ENCODE measurements at places on chromosomes 7 and 10.

DNA sequence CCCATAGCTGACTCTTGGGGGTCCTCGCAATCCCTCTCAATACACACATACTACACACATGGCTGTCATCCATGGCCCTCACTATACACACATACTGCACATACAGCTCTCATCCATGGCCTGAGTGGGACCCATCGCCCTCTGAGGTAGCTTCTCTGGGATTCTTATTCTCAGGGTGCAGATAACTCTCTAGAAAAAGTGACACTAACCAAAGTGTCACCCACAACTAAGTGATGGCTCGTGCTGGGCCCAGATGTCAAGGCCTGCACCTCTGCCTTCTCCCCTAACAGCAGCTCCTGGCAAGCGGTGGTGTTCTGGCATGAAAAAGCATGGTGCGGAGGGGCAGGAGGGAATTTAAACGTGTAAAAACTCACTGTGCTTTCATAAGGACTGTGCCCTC, 62.7 kb upstream of the ZPBP start:
- no peak for DNase-seq

- DNase-seq: no peak
These were observed 168.1 kb downstream of the PRKG1 start for GRCh38 chr10:51242393-51242792.

- DNase-seq: no peak
These were observed 37.6 kb downstream of the SORCS3 start for GRCh38 chr10:104678658-104679057.

- DNase-seq: no peak
These were observed 59.1 kb upstream of the PPP2R2D start for GRCh38 chr10:131841661-131842139.

DNA sequence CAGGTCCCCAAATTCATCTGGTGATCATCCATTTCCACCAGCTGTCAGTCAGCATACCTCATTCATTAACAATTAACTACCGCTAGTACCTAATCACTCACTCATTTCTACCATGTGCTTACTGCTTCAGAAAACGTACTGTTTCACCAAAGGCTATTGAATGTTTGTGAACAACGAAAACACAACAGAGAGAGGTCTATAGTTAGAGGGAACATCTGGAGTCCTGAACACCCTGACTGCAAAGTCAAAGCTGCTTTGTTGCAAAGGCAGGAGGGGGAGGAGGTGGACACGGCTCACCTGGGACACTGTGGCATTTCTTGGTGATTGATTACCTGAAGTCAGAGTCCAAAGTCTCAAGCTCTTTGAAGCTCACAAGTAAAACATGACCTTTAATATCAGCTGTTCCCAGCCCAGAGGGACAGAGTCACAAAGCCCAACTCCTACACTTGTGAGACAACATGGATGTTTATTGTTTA, 342.3 kb upstream of the ADARB2 start:
- DNase-seq: no peak

- DNase-seq: no peak
These were observed 133.4 kb upstream of the ANKRD1 start for GRCh38 chr10:91054325-91054724.

DNA sequence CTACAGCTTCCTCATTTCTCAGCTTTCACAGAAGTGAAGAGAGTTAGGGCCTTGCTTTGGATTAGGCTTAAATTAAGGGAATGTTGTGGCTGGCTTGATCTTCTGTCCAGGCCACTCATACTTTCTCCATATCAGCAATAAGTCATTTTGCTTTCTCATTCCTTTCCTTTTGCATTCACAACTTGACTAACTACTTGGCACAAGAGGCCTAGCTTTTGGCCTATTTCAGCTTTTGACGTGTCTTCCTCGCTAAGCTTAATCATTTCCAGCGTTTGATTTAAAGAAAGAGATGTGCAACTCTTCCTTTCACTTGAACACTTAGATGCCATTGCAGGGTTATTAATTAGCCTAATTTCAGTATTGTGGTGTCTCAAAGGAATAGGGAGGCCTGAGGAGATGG, 712.0 kb downstream of the INHBA start:
- no peak for DNase-seq

GRCh38 chr10:116719804-116720203, 22.6 kb downstream of the HSPA12A start:
- DNase-seq: no peak

DNA sequence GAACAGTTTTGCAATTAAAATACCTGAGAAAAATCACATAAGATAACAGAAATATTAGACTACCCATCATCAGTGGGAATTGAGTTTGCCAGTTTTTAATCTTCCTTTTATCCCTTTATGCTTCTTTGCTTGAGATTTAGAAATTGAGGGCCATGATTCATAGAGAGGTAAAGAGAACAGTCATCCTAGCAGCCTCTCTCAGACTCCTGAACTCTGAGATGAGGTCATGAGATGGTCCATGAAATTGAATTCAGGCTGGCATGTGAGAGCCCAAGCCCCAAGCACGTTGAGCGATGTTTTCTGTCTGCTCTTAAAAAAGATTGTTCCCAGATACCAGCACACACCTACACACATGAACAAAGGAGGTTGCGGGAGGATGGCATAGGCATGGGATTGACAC, 91.1 kb downstream of the CREB5 start:
- no peak for DNase-seq

- DNase-seq: no peak
These were observed 34.9 kb downstream of the PCGF6 start for GRCh38 chr10:103316087-103316486.

GRCh38 chr7:32892521-32893206, 1.1 kb upstream of the KBTBD2 start:
- DNase-seq: peak; percentile 76

GRCh38 chr10:62577666-62578291, 203.6 kb downstream of the ZNF365 start:
- DNase-seq: no peak

- no peak for DNase-seq
These were observed 30.5 kb downstream of the ABCB1 start for GRCh38 chr7:87570178-87570577.

DNA sequence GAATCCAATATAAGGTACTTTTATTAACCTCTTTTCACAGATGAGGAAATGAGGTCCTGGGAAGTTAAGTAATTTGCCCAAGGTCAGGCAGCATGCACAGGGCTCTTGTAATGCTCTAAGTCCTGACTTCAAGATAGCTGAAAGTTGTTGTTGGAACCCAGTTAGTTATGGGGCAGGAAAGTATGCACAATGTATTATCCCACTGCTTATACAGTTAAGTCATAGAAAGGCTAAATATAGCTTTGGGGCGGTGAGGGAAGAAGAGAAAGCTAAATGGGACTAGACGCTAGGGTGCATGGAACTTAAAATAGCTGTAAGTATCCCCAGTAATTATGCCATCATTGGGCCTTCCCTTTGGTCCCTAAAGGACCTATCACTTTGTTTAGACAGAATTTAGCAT, 9.2 kb downstream of the GLCCI1 start:
- DNase-seq: no peak

GRCh38 chr7:55336540-55336939, 28.6 kb upstream of the LANCL2 start:
- DNase-seq: no peak

- no peak for DNase-seq
These were observed 369.7 kb upstream of the NPVF start for GRCh38 chr7:25597946-25598345.

DNA sequence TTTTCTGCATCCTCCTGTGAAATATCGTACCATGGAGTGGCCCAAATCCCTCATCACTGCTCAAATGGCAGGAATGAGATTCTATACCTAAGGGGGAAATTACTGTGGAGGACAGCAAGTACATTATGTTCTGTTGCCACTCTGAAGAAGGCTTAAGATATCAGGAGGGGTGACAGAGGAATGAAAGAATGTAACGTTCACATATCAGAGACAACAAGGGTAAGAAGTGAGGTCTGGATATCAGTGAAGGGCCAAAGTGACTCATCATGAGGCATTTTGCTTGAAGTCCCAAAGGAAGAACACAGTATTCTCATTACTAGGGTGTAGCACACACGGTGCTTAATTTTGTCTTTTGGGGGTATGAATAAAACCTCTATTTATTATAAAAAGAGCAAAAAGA, 71.5 kb upstream of the SLC13A1 start:
- no peak for DNase-seq

- DNase-seq: no peak
These were observed 51.9 kb upstream of the TM9SF3 start for GRCh38 chr10:96638696-96639095.

DNA sequence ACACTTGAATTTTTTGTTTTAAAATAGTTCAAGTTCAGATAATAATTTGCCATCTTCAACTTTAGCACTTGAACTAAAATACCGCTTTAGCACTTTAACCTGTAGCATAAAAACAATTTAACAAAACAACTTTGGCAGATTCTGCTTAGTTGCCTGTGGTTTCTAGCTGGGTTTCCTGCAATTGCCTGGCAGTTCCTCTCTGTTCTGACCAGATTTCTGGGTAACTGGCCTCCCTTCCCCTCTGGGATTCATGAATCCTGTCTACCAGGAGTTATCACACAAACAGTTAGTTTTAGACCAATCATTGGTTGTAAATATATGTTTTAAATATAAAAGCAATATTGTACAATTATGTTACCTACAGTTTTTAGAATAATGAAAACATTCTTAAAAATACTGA, 89.8 kb upstream of the HDAC9 start:
- DNase-seq: no peak

DNA sequence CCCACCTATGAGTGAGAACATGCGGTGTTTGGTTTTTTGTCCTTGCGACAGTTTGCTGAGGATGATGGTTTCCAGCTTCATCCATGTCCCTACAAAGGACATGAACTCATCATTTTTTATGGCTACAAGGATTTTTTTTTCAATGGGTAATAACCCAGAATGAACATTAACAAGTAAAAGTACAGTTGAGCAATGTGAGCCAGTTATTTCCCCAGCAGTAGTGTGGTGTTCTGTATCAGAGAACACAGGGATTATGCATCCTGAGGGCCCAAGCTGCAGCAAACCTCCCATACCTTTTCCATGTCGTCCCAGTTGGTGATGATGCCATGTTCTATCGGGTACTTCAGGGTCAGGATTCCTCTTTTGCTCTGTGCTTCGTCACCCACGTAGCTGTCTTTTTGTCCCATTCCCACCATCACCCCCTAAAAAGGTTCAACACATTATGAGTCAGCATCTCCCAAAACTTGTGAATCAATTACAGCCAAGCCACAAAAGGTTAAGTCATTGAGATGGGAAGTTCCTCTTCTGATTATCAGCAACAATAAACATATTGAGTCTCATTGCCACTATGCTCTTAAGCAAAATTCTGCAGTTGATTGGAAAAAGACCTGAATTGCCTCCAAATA, 5.5 kb downstream of the ACTA2 start:
- no peak for DNase-seq

GRCh38 chr7:76316984-76317781, 14.7 kb downstream of the HSPB1 start:
- no peak for DNase-seq

- no peak for DNase-seq
These were observed 117.3 kb downstream of the PRPF18 start for GRCh38 chr10:13703997-13704536.

DNA sequence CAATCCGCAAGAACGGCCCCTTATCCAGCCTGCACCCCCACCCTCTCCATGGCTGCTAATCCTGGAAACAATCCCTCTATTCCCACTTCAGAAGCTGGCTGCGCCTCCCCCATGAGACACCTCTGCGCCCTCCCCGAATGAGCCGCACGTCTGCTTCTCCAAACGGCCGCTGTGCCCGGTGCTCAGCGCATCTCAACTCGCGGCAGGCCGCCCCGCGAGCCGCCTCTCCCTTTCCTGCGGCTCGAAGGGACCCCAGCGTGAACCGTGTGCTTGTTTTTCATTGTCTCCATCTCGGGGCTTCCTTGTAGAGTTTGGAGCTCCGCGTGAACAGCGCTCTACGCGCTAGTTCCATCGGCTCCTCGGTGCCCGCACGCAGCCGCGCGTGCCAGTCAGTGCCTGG, 20.8 kb upstream of the FXYD4 start:
- DNase-seq: no peak

DNA sequence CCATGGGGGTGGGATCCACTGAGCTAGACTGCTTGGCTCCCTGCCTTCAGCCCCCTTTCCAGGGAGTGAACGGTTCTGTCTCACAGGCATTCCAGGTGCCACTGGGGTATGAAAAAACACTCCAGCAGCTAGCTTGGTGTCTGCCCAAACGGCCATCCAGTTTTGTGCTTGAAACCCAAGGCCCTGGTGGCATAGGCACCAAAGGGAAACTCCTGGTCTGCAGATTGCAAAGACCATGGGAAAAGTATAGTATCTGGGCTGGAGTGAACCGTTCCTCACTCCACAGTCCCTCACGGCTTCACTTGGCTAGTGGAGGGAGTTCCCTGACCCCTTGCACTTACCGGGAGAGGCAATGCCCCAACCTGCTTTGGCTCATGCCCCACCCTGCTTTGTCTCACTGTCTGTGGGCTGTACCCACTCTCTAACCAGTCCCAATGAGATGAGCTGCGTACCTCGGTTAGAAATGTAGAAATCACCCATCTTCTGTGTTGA, 62.7 kb downstream of the PPP1R9A start:
- no peak for DNase-seq

DNA sequence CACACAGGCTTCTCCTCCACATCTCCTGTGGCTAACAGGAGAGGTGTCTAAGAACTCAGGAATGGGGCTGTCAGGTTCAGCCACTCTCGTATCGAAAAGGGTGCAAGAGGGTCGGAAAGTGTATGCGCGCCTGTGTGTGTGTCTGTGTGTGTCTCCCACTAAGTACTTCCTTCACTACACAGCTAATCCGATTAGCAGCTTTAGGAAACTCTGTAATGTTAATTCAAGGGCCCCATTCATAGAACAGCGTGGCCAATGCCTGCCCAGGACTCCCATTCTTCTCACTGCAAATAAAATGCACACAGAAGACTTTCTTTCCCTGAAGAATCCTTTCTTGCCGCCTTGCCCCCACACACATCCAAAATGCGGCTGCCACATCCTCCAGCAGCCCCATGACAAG, 39.9 kb downstream of the TLL2 start:
- no peak for DNase-seq

DNA sequence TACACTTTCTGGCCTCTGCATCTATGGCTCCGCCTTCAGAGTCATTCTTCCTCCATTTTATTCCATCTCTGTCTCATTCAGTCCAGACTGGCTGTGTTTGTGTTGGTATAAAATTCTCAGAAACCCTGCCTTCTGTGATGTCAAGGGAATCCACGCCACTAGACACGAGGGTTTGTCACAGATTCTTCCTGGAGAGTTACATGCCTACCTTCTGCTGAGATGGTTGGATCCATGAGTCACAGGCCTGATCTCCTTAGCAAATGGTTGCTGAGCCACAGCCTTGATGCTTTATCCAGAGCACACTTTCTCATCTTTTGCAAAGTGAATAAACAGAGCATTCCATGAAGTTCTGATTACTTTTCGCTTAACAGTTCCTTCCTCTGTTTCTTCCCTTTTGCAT, 35.9 kb upstream of the TSPAN33 start:
- DNase-seq: no peak

DNA sequence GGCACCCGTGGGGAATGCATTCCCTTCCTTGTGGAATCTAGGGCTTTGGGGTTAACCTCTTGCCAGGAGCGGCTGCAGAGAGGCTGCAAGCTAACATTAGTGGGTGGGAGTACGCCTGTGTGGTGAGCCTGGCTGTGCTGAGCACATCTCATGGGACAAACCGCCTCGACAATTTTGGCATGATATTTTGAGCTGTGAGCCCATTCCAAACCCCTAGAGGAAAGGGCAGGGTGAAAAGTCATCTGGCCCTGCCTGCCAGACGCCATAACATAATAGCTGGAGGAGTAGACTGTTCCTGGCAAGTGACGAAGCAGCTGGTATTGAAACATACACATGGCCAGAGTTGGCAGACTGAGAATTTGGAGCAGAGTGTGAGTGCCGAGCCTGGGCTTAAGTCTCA, 110.0 kb downstream of the TACC2 start:
- peak; percentile 78 for DNase-seq
